ENCODE measurements at places on chromosomes 16 and 17.

DNA sequence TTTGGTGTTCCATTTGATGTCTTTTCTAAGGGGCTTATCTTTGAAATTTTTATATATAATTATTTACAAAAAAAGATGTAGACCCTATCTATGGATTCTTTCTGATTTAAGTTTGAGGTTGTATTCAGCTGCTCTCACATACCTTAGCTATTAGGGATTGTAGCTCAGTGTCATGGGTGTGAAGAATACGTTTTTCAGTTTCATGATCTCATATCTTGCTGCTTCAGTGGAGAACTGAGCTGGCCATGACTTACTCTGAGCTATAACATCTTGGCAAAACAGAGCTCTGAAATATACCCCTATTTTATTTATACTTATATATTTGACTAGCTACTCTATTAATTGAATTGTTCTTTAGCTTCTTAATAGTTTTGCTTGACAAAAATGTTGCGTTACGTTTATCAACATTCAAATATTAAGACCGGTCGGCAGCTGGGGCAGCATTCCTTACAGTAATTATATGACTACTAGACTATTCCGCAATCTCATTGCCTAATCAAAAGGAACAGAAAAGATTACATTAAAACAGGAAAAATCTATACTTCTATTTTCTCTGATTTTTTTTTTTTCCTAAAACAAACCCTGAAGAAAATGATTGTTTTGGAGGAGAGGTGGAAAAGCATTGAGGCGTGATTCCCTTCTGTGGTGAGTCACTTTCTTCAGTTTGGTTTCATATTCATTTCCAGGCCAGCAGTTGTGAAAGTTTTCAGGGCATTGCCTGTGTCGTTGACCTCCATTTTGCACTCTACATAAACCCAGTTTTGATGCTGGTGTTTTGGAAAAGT lies 24.1 kb upstream of the KRT24 start:
- DNase-seq, result no peak

GRCh38 chr16:10637337-10638037 lies 57.1 kb upstream of the EMP2 start:
- no peak for DNase-seq

GRCh38 chr17:78692460-78693010 lies 89.5 kb downstream of the CYTH1 start:
- no peak for DNase-seq

GRCh38 chr16:71255721-71256120 lies 25.2 kb upstream of the HYDIN start:
- peak; percentile 62 for DNase-seq

GRCh38 chr16:89363621-89364393 lies 126.6 kb downstream of the ANKRD11 start:
- DNase-seq, result no peak

GRCh38 chr17:5049314-5049841 lies 14.2 kb upstream of the SLC52A1 start:
- DNase-seq, result no peak

- no peak for DNase-seq
These were observed 103.7 kb downstream of the NPIPB5 start for GRCh38 chr16:22614271-22614947.

- DNase-seq, result no peak
These were observed 3.3 kb downstream of the TAOK1 start for GRCh38 chr17:29393436-29393835.

DNA sequence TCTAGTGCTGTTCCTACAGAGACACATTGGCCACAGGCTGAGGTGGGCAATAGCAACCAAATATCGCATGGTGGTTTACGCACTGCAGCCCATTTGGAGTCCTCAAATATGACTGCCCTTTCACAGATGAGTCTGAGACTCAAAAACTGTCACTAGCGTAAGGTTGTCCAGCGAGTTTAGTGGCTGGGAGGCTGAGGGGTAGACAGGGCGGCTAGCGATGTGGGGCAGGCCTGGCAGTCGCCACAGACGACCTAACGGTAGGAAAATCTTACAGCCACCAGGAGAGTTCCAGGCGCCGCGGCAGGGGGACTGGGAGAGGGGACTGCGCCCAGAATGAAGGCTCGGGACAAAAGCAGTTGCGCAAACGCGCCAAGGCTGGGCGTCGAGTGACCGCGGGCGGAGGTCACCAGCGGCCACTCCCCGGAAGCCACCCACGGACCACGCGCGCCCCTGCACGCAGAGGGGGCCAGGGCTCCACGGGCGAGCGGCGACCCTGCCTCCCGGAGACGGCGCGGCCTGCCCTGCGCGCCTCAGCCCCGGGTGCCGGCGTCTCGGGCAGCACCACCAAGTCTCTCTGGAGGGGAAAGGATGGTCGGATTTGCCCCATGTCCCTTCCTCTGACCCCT lies 699 bp upstream of the MAP1LC3B start:
- peak; percentile 39 for DNase-seq

DNA sequence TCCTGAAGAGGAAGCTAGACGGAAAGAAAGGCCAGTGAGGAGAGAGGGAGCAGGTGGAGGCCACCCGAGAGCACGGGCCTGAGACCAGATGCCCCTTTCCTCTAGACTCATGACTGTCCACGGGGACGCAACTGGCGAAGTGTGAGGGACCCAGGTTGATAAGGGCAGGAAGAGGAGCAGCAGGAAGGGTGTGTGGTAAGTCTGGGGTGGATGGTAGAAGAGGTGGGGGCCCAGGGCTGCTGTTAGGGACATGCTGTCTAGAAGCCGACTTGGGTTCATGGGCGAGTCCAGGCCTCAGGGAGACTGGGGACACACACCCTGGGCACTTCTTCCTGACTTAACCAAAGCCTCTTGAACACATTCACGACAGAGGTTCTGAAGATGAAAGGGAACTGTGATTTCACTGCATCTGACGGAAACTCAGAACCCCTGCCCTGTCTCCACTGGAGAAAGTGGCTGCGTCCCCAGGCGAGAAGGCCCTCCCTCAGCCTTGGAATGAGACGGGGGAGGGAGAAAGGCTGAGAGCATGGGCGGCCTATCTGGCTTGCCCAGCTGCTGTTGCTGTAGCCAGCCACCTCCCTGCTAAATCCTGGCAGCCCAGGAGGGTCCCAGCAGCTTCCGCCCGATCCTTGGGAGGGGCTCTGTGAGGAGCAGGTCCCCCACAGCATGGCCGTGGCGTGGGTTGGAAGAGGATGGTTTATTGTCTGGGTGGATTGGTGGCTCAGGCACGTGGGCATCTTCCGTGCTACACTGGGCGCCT lies 6.0 kb downstream of the HIC1 start:
- DNase-seq, result no peak

DNA sequence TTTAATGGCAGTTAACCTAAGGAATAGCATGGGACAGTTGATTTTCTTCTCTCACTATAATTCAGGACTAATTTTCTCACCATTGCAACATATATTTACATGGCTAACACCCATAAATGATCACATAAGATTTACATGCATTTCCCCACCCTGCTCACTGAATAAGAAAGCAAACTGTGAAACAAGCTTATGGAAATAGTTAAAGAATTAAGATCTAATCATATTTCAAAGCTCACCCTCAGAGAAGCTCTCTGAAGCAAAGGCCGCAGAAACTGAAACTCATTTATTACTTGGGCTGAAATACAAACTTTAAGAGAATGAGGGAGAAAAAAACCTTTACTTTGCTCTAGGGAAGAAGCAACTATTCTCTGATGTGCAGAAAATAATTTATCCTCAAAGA lies 218.7 kb upstream of the AXIN2 start:
- DNase-seq, result no peak

DNA sequence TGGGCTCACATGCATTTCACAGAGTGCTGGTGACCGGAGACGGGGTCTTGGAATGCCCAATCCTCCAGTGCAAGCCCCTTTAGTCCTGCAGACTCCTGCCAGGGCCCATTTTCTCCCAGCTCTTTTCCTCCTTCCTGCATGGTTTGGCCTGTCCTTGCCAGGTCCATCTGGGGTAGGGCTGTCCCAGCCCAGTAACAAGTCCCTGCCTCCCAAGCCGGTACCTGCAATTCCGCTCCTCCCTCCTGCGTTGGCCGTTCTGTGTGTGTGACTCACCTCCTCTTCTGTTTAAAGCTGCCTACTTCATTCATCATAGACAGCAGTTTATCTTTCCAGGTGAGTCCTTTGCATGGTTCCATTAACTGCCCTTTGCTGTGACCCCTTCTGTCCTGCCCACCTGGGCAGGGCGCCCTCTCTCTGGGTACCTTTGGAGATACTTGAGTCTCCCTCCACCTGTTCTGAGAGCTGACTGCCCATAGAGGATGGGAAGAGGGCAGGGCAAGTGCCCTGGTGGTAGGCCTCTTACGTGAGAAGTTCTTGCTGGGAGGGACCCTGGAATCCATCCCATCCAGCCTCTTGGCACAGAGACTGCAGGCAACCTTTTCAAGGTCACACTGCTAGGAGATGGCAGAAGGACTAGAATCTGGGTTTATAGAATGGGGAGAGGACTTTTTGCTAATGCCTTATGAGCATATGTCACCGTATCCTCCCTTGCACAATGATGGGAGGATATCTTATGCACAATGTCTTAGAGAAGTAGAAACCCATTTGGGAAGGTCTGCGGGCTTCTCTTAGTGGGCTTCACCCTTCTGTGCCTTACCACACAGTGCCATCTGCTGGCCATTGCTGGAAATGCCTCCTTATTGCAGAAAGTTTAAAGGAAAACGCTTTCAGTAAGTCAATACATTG lies 29.7 kb upstream of the LGALS9 start:
- peak; percentile 86 for DNase-seq

GRCh38 chr17:81095383-81095762 lies 60.4 kb downstream of the BAIAP2 start:
- DNase-seq, result peak; percentile 95

GRCh38 chr17:10042589-10043244 lies 137.6 kb upstream of the RCVRN start:
- DNase-seq, result no peak

DNA sequence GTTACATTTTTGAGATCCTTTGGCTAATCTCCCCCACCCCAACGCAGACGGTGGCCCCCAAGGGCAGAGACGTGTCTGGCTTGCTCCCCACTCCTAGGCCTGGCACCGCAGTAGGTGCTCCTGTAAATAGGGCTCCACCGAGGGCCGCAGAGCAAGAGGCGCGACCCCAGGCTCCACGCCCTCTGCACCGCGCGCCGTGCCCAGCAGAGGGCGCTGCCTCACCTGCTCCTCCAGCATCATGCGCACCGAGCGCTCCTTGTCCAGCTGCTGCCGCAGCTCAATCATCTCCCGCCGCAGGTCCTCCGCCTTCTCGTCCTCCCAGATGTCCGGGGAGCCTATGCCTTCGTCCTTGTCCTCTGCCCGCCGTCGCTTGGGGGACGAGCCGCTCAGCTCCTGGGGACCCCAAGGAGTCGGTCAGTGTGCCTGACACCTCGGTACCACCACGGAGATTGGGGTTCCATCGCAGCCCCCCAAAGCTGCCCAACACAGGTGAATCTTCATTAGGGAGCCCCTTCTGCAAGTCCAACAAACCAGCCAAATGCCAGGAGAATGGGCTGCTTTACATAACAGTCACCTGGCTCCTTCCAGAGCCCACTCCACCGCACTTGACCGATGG lies 11.2 kb downstream of the TFAP4 start:
- DNase-seq, result peak; percentile 30

- no peak for DNase-seq
These were observed 16.8 kb upstream of the TRPV2 start for GRCh38 chr17:16398270-16399267.

DNA sequence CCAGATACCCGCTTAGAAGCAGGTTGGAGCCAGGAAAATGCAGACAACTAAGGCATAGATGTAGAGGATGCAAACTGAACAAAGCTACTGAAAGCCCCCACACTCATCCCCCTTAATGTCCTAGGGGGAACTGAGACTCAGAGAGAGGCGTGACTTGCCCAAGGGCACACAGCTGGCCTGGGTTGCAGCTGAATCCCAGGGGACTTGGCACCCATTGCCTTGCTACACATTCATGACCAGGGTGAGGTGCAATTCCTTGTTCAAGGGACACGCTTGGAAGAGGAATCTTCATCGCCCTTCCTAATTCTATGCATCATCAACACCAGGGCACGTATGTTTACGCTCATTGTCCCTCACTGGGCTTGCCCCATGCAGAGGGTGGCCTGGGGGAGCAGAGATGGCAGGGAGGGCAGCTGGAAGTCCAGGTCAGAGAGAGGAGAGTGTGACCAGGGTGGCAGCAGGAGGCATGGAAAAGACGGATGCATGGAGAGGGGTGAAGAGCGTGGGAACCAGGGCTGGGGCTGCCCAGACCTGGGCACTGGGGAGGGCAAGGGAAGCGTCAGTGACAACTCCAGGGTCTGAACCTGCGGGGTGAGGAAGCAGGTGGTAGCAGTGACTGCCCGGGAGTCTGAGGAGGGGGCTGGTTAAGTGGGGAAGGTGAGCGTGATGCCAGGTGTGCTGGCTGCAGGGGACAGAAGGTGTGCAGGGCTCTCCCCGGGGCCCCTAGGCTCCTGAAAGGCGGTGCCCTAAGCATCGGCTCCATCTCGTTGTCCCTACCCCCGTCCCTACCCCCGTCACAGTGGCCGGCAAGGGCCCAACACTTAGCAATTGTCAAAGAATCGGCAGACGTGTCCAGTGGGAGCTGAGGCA lies 267.1 kb upstream of the TNRC6C start:
- no peak for DNase-seq

DNA sequence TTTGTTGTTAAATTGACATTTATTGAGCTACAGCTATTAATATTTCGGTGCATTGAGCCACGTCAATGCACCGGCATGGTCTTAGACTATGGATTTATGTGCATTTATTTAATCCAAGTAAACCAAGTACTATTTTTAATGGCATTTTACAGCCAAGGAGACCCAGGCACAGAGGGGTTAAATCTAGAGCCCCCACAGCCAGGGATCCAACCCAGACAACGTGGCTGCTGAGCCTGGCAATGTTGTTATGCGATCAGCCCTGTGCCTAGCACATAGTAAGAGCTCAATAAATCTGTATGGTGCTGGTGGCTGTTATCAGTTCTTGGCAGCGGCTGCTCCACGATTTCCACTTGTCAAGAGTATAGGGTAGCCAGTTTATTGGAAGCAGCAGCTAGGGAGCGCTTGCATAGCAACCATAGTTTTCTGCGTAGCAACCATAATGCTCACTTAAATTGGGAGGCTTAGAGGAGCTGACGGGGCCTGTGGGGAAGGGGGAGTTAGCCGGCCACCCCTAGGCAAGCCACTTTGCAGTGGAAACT lies 541 bp upstream of the RBBP6 start:
- no peak for DNase-seq

DNA sequence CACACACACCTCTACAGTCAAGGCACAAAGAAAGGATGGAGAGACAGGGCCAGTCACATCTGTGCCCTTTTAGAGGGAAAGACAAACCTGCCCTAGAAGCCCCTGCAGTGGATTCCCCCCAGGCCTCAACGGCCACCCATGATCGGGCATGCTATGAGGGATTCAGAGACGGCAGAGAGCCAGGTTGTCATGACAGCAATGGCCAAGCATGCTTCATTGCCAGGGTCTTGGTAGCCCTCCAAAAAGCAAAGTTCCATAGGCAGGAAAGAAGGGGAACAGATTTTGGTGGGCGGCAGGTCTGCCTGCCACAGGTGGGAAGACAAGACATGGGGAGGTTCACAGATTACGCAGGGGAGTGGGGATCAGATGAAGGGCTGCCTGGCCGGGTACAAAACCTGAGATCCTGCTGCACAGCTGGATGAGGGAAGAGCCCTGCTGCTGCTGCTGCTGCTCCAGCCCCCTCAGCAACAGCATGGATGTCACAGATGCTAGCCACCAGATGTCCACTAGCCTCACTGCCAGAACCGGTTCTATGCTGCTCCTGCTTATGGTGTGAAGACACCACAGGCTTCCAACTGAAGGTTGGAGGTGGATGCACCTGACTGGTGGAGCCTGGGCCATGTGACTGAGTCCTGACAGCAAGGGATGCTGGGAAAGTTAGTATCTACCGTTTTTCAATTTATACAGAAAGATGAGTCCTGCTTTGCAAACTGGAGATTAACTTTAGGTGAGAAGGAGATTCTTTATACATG lies 17.8 kb downstream of the ACTG1 start:
- peak; percentile 98 for DNase-seq

- no peak for DNase-seq
These were observed 56.4 kb upstream of the RBFOX3 start for GRCh38 chr17:79667121-79667715.

- DNase-seq, result no peak
These were observed 173.9 kb downstream of the LAT start for GRCh38 chr16:29158785-29159184.

All from NCI-H524 (cell line).